CD4-positive, alpha-beta T cell treated with Interleukin-17A for 1 hour (primary cell): ENCODE measurements at places on chromosomes 7 and 10.

DNA sequence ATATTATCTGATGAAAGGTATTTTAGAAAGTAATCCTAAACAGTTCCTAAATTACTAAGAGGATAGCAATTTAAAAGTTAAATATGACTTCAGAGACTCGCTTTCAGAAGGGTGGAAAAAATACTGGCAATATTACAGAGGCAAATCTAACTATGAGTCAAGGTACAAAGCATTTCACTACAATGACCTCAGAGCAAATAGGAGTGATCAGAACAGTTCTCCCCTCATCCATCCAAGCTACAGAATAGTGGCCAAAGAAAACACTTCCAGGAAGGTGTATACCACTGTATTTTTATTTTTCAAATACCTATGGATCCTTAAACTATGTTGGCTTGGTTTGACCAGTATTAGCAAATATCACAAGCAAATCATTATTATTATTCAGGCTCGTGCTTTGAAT is 112.8 kb upstream of the ODAD2 start:
- DNase-seq: no peak

DNA sequence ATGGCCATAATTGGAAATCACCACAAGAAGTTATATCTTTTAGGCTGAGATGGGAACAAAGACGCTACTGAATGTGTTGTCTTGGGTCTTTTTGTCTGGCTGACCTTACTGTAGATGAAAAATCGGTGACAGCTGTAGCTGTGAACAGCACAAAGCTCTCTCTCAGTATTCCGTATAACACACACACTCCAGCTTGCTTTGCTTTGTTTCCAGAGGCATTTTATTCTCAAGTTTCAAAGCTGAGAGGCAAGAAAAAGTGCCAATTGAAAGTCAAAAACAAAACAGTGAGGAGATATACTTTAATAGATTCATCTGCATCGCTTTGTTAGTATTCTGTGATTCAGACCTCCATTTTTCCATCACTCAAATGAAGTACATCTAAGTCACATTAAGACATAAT is 39.6 kb upstream of the CABCOCO1 start:
- no peak for DNase-seq

DNA sequence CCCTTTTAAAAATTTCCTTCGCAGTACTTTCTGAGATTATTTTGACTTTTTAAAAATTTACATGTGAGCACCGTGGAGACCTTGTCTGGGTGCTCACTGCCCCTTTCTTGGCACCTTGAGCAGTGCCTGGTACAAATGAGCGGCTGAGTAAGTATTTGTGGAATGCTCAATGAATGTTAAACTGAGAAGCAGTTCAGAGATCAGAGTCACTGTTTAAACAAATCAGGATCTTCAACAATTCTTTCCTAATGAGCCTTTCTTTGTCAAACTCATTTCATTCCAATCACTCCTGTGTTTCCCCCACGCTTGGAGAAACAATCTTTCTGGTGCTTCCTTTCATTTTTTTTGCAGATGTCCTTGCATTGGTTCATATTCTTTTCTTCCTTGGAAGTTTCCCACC is 611.3 kb upstream of the GALNT17 start:
- DNase-seq: no peak

DNA sequence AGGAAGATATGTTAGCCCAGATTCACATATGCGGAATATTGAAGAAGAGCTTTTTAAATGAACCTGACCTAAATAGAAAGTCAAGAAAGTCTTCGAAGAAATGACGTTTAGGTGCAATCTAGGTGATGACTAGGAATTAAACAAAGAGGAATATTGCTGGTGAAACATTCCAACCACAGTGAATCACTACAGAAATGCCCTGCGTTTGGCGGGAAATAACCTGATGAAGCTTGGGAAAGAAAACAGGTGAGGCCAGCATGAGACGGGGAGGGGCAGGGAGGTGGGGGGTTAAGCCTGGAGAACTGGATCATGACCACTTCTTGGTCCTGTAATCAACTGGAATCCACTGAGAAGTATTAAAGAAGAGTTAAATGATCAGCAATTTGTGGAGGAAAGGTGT is 299.4 kb upstream of the VSTM2A start:
- DNase-seq: no peak

DNA sequence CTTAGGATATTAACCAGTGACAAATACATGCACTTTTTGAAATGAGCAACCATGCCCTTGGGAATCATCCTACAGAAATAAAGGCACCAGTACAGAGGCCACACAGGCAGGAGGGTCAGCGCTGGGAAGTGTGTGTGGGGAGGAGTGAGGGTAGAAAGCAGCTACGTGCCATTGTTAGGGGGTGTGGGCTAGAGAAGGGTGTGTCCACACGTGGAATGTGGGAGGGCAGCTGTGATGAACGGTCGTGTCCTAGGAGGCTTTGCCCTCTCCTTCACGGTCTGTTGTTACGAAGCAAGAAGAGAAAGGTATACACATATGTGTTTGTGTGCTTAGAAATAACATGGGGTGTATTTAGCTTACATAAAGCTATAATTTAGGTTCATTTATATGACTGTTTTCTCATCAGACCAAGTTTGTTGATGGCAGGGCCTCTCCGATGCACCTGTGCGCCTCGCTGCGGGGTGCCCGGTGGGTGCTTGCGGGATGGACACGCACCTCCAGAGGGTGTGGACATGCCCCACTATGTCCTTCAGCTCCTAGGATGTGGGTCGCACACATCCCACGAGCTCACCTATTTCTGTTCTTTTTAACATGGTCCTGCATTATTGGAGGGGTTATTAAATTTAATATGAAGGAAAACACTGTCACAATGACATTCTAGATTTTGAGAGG is 16.9 kb upstream of the GET4 start:
- DNase-seq: no peak

GRCh38 chr7:104196161-104196560 is 11.7 kb downstream of the ORC5 start:
- DNase-seq: no peak

DNA sequence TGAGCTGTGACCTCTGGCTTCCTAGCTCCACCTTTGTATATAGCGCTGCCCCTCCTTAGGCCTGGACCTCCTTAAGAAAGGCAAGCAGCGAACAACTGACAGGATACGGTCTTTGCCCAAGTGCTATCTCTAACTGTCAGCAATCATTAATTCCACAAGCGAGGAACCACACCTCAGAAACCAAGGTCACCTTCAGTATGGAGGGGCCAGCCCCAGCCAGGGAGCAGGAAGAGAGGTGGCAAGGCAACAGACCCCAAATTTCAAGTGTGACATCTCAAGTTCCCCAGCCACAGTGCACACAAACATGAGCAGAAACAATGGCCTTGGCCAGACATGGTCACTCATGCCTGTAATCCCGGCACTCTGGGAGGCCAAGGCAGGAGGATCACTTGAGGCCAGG is 4.8 kb upstream of the AOC1 start:
- DNase-seq: no peak

- DNase-seq: no peak
Observed at GRCh38 chr7:129797214-129797789, 155.5 kb downstream of the UBE2H start.

DNA sequence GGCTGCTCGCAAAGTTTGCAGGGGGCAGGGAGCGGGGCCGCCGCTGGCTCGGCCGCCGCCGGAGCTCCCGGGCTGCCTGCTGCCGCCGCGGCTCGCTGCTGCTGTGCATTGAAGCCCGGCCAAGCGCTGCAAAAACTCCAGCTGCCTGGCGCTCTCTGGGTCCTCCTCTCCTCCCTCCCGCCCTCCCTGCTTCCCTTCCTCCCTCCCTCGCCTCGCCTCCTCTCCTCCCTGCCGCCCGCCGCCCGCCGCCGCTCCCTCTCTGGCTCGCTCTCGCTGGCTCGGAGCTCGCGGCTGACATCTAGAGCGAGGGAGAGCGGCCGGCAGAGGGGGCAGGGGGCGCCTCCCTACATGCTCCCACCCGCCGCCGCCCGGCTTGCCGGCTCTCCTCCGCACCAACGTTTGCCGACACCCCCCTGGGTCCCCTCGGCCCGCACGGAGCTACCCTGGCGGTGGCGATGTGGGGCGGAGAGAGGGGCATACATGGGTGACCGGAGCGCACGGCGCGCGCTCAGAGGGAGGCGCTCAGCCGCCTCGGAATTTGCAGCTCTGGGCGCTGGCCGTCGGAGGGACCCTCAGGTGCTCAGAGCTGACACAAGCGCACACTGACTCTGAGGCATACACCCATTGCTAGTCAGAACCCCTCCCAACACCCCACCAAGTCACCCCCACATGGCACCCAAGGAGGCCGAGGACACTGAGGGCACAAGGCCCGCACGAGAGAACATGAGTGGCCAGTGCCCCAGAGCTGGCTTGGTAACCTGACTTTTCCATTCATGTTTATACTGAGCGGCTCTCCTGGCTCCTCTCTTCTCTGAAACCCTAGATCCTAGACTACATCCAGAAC is 1.2 kb upstream of the PLXNA4 start:
- DNase-seq: no peak

GRCh38 chr7:116265881-116266280 is 55.5 kb downstream of the TES start:
- DNase-seq: no peak

GRCh38 chr7:148230883-148231282 is 359.7 kb upstream of the C7orf33 start:
- no peak for DNase-seq

DNA sequence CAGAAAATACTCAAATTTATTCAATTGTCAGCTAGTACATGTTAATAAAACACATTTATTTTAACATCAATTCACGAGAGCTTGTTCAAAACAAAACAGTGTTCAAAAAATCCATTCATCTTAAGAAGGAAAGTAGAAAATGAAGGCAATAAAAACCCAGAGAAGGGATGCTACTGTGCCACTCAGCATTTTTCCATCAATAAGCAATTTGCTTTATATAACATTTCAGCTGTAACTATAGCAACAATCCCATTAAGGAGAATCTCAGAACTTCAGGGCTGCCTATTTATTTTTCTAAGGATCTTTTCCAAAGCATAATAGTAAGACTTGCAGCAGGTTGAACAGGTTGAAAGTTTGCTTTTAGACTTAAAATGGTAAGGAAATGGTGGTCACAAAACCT is 190.5 kb downstream of the PCLO start:
- DNase-seq: no peak

DNA sequence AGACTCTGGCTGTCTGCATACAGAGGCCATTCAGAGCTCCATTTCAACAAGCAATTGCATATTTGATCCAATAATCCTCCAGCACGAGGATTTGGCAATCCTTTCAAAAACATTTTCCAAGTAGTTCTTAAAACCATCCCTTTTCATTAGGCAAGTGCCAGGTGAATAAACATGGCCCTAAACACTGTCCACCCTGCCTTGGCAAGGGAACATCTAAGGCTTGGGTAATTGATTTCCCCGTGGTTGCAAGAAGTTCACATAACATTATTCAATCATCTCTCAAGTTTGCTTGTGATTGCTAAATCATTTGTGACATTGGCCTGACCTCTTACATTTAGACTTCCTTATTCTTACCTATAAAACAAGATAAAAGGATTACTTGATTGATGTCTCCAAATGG is 175.2 kb downstream of the CTTNBP2 start:
- no peak for DNase-seq

GRCh38 chr7:117508676-117509075 is 28.9 kb downstream of the CFTR start:
- no peak for DNase-seq

DNA sequence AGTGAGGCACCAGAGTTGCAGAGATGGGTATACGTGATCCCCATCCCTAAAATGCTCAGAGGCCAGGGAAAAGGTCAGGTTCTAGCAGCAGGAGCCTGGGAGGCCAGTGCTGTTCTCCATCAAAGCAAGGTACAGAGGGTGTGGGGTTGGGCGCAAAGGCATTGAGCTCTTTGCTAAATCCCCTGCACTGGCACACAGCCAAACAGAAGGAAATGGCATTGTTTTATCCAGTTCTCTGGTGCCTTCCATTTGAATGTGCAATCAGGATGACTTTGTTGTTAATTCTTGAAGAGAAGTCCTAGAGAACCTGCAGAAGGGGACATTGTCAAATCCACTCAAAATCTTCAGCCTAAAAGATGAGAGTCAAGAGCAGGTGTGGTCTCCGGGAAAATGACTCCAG is 111.3 kb upstream of the CHST15 start:
- no peak for DNase-seq

GRCh38 chr10:88755753-88756152 is 4.1 kb upstream of the LIPN start:
- no peak for DNase-seq

DNA sequence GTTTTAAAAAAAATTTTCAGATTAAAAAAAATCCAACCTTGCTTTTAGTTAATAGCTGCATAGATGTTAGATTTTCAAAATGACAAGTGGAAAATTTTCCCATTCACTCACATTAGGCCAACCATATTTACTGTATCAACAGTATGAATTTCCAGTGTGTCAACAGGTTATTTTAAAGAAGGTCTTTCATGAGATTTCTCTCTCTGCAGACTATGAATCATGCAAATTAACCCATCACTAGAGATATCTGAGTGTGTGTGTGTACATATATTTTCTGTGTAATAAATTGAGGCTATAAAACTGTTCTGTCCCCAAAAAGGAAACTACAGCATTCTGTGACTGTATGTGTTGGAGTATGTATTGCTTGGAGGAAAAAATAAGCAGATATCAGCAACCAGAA is 305.6 kb downstream of the ARL4A start:
- DNase-seq: no peak

GRCh38 chr10:130935128-130935439 is 376.4 kb downstream of the TCERG1L start:
- no peak for DNase-seq

- no peak for DNase-seq
Observed at GRCh38 chr10:123608047-123608446, 58.1 kb upstream of the GPR26 start.

DNA sequence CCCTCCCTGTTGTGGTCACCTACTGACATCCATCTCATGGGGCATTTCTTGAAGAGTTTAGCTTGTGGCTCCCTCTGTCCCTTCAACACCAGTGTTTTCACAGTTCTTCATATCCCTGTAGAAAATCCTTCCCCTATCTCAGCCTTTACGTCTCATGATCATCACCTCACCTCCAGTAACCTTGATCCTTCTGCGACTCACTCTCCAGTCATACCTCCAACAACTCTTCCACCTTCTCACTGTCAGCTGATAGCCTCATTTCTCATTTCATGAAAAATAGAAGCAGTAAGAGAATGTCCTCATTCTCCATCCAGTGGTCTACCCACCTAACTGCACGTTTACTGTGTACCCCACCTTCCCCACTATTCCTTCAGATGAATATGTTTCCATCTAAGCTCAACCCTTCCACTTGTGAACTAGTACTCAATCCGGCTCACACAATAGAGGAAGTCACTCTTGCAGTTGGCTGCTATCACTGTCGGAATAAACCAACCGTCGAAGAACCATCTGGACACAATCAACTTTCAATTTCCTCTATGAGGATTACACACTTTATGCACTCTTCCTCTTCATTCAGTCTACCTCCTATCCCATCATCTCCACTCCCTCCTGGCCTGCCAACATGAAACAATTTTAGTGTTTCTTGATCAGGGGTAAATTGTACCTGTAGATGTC is 256.0 kb downstream of the AHR start:
- no peak for DNase-seq

- peak; percentile 89 for DNase-seq
Observed at GRCh38 chr10:27242951-27243551, 2.5 kb upstream of the ACBD5 start.

GRCh38 chr10:3465406-3465891 is 292.9 kb upstream of the PITRM1 start:
- no peak for DNase-seq
